ENCODE measurements at places on chromosomes 1 and 21.

GRCh38 chr1:95655321-95656020 lies 421.5 kb downstream of the RWDD3 start:
- DNase-seq, result no peak

DNA sequence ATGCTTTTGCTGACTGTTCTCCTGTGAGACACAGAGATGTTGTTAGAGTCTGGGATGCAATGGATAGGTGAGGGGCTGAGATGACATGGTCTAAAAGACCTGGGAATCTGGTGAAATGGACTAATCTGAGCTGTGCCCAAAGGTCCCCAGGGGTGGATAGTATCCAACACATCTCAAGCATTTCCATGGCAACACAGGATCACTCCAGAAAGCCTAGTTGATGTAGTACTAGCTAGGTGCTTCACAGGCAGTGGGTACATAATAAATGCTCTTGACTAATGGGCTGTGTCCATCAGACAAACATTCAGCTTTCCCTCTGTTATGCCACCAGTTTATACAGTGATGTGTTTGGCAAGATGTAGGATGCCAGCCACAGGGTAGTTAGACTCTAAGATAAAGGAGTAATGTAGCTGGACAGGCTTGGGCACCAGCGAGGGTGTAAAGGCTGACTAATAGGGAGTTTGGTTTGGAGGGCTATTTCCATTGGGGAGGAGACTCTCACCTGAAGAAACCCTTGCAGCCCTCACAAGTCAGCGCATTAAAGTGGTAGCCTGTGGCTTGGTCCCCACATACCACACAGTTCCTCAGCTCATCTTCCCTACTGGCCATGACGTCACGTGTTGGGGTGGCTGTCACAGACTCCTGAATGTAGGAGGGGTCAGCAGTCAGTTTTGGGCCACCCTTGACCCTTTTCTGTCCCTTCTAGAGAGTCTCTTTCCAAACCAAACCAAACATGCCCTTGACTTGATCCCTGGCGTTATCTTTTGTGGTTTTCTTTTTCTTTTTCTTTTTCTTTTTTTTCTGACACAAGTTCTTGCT lies 1.8 kb downstream of the NR1I3 start:
- no peak for DNase-seq

GRCh38 chr1:196059210-196059609 lies 549.0 kb downstream of the KCNT2 start:
- no peak for DNase-seq

GRCh38 chr1:101898137-101898536 lies 98.6 kb downstream of the OLFM3 start:
- DNase-seq, result no peak

DNA sequence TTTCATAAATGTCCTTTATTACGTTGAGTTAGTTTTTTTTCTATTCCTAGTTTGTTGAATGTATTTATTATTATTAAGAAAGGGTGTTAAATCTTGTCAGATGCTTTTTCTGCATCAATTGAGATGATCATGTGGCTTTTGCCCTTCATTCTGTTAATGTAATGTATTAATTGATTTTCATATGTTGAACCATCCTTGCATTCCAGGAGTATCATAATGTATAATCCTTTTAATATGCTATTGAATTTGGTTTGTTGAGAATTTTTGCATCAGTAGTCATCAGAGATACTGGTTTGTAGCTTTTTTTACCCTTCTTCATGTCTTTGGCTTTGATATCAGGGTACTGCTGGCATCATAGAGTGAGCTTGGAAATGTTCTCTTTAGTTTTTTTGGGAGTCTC lies 100.0 kb downstream of the POFUT2 start:
- no peak for DNase-seq

- DNase-seq, result no peak
Observed at GRCh38 chr21:23223882-23224281, 2225.7 kb downstream of the NCAM2 start.

GRCh38 chr1:16267690-16268180 lies 30.8 kb upstream of the CPLANE2 start:
- no peak for DNase-seq

- DNase-seq, result no peak
Observed at GRCh38 chr1:113124366-113124765, 51.4 kb downstream of the LRIG2 start.

GRCh38 chr1:108051631-108052377 lies 86.8 kb upstream of the VAV3 start:
- no peak for DNase-seq

DNA sequence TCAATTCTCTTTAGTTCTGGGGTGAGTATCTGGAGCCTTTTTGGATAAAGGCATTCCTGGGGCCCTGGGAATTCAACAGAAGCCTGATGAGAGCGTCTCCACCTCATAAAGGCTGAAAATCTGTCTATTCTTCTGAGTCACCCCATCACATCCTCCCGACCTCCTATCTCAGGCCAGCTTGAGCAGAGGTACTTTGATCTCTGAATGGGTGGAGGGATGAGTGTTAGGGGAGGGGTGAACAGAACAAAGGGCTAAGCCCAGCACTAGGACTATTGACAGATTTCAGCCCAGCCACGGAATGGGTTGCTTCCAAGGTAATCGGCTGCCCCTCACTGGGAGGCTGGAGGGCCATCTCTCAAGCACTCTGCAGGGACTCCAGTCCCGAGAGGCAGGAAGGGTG lies 2.5 kb upstream of the MYBPH start:
- no peak for DNase-seq

GRCh38 chr1:23502951-23503350 lies 19.0 kb upstream of the ASAP3 start:
- DNase-seq, result no peak

DNA sequence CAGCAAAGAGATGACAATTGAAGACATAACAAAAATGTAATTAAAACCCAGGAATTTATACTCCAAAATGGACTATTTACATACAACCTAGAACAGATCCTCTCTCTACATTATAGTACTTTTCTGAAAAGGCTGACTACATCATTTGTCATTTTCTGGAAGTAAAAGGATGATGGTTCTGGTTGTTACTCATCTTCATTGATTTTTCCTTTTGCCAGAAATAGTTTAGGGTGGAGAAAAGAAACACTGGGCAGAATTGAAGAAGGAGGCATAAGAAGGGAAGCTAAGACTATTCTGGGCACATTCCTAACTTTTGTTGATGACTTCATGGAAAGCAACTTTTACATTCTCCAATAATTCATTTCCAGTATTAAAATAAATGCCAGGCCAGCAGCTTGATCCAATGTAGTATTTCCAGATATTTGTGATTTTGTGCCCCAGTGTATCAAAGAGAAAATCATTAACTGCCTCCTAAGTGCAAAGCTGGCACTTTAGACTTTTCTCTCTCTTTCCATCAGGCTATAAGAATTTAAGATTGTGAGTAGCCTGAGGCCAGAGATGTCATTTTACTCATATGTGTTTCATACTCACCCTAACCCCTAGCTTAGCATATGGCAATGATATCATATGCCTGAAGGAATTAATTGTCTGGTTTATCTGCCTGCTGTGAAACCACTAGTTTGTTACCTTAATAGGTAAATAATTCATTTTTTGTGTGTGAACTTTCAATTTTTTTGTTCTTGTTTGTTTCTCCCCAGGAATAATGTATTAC lies 369.5 kb upstream of the LYPLAL1 start:
- DNase-seq, result no peak

DNA sequence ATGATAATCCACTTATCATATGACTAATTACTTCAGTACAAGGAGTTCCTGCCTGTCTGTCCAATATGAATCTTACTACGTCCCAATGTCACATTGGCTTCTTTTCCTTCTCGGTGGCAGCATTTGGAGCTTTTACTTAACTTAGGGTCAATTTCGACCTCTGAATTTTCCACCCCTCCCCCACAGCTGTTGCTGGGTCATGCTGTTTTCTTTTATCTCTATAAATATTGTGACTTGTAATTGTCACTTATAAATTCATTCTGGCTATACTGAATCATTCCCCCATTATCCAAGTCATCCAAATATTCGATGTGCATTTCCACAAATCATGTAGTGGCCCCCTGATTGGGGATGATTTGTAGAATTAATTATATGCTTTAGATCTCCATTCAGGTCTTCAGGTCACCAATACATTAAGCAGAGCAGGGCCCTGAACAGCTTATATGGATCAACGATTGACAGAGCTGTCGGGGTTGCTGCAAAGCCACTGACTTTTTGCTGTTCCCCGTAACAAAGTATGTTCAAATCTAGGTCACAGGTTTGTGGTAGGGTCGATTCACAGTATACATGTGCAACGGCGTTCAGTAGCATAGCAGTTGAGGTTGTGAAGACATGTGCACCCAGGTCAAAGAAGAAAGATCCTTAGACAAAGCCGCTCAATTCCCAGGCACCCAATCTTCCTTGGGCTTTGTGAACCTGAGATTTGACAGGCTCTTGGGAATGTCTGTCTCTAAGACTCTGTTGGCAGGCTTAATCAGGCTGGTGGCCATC lies 18.3 kb upstream of the RNU1-4 start:
- DNase-seq, result no peak

DNA sequence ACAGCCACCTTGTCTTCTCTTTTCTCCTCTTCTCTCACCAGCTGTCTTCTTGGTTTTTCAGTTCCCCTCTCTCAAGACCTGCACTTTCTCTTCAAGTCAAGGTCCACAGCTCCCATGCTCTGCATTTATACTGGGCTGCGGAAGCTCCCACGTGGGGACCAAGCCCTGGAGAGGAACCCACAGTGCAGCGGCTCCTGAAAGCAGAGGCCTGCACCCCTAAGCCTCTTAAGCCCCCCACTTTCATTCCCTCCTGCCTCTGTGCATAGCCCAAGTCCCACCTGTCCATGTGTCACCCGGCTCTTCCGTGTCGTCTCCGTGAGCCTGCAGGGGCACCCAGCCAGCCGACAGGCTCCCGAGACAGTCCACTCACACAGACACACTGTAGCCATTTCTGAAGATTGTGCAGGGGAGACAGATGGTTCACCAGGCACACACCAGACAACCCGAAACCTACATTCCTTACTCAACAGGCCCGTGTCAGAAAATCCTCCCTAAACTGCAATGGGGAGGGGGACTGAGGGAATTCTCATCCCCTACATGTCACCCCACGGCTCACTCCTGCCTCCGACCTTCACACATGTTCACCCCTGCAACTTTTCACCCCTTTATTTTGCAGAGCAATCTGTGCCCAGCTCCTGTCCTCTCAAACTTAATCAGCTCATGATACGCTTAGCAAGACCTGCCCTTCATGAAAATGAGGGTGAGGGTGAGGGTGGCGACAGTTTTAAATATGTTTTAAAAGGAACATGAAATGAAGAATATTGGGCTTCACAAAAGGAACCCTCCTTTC lies 6.3 kb downstream of the MX2 start:
- DNase-seq, result no peak

DNA sequence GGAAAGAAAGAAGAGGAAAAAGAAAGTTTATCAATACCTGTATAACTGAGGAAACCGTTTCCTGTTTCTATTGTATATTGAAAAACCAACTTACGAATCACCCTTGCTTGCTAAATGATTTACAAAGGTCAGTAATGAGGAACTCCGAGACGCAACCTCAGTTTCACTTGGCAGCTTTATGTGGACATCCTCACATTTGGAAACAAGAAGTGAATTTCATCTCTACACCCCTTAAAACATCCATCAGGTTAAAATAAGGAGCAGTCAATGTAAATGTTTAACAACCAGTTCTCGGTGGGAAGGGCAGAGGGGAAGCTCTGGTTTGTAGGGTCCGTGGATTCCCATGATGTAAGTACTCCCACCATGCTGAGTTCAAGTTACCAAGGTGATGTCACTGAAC lies 481.7 kb upstream of the RUNX1 start:
- DNase-seq, result no peak

DNA sequence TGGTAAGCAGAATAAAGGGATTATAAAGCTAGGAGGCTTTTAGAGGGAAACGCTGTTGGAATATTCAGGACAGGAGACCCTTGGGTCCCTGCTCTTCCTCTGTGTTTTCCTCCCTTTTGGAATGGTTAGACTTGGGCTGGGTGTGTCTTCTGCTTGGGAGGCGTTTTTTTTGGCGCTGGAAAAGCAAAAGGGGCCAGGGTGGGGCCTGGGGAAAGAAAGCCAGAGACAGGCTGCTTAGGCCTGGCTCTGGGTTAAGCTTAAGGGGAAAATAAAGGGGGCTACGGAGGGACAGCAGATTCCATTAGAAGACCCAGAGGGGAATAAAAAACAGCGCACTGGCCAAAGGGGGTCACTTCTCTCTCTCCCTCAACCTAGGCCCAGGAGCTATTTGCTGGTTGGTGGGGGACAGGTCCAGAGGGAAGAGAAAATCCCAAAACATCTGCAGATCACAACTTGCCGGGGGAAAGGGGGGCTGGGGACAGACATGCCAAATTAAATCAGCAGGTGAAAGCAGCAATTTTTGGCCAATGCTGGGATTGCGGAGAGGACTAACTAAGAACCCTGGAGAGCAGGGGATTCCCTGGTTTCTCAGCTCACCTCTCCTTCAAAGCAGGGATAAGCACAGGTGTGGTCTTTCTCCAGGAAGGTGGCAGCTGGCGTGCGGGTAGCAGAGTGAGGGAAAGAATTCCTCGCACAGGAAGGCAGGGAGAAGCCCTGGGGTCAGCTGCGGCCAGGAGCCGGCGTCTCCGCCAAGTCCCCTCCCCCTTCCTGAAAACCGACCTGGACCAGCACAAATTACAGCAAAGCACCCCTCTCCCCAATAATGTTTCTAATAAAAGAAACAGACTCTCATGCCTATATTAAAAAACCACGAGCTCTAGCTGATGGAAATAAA lies 82.2 kb upstream of the AK4 start:
- no peak for DNase-seq

DNA sequence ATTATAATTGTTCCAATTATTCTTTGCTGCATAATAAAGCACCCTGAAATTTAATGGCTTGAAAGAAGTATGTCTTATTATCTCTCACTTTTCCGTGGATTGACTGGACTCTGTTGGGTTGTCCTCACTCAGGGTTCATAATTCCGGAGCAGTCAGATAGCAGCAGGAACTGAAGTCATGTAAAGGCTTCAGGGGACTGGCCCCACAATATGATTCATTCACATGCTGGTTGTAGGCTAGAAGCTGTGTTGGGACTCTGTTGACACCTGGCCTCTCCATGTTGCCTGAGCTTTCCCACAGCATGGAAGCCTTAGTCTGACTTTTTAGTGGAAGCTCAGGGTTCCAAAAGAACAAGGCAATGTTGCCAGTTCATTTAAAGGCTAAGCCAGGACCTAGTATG lies 367.1 kb upstream of the ADGRL2 start:
- no peak for DNase-seq

DNA sequence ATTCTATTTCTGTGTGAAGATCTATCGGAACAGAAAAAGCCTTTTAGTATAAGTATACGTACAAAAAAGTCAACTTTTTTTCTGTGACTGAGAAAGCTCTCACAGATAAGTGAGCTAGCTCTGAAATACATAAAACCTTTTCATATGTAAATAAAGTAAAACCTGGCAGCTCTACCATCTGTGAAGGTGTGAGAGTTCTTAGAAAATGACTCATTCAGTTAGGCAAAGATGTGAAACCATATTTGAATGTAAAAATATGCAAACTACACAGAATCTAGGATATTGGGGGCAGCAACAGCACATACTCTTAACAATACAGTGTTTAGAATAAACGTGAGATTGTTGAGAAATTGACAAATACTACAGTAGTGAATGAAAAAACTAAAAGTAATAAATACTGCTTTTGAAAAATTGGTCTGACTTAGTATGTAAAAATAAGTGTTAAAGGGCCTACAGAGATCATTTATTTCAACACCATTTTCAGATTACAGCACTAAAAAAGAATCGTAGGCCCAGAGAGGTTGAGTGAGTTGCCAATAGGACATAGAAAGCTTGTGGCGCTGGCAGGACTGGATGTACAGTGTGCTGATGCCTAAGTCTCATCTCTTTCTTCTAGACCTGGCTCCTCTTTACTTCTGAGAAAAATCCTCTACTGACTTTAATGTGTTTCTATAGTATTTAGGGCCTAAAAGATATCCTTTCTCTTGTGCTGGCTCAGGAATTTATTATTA lies 19.8 kb downstream of the ATP6V1G3 start:
- no peak for DNase-seq

All from stimulated activated CD4-positive, alpha-beta T cell treated with anti-CD3 and anti-CD28 coated beads, Interleukin-4, amount 100 ng/mL, for 1 hour (primary cell).